HepG2 (cell line): ENCODE measurements at places on chromosomes 4 and X. TPM values are rescaled to one million over a fixed set of nuclear protein-coding genes. Genes with fewer than 3 reads are reported as not detected.

PDE6B gene
- total RNA-seq: 0.38 TPM in 1 of 2 replicates, not detected in the other

GSPT2 gene
- total RNA-seq: not detected in 2 replicates

HTATSF1 gene
- 40.5 and 59.4 TPM in 2 replicates for total RNA-seq

SLITRK4 gene
- not detected in 2 replicates for total RNA-seq

SMIM43 gene
- total RNA-seq: not detected in 2 replicates

GRCh38 chr4:104507112-104507511 is 12.4 kb upstream of the CXXC4 start:
- no peak overlapping the region for H3K4me3 ChIP-seq
- no peak overlapping the region for H3K27ac ChIP-seq
- DNase-seq: no peak

- H3K27me3 ChIP-seq: no peaks in the 10 kb centered on the region
- no peak overlapping the region for H3K4me3 ChIP-seq
- H3K36me3 ChIP-seq: no peaks in the 10 kb centered on the region
These were observed 65.3 kb downstream of the EFNB1 start for GRCh38 chrX:68894142-68894512.

GRCh38 chrX:13829983-13830382 is 13.1 kb upstream of the GPM6B start:
- H3K27me3 ChIP-seq: no peaks in the 10 kb centered on the region
- H3K4me3 ChIP-seq: no peak overlapping the region
- H3K36me3 ChIP-seq: no peaks in the 10 kb centered on the region
- no peaks in the 10 kb centered on the region for H3K4me1 ChIP-seq

GRCh38 chrX:9535101-9535500 is 70.2 kb downstream of the TBL1X start:
- H3K27me3 ChIP-seq: no peaks in the 10 kb centered on the region
- peaks cover 1% of the 10 kb centered on the region; the same call in 1 of the 2 replicates for H3K36me3 ChIP-seq
- no peak overlapping the region for H3K4me3 ChIP-seq
- peaks cover 78% of the 10 kb centered on the region for H3K4me1 ChIP-seq
- no peak for DNase-seq

GRCh38 chr4:177131736-177132135 is 177.9 kb upstream of the NEIL3 start:
- no peaks in the 10 kb centered on the region for H3K4me1 ChIP-seq
- H3K36me3 ChIP-seq: no peaks in the 10 kb centered on the region
- H3K27ac ChIP-seq: no peak overlapping the region
- no peaks in the 10 kb centered on the region for H3K27me3 ChIP-seq

DNA sequence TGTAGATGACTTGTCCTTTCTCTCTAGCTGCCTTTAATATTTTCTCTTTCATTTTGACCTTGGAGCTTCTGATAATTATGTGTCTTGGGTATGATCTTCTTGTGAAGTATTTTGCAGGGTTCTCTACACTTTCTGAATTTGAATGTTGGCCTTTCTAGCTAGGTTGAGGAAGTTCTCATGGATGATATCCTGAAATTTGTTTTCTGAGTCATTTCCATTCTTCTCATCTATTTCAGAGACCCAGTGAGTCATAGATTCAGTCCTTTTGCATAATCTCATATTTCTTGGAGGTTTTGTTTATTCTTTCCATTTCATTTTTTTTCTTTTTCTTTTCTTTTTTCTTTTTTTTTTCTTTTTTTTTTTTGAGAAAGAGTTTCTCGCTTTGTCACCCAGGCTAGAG is 585.7 kb upstream of the PABPC4L start:
- no peaks in the 10 kb centered on the region for H3K36me3 ChIP-seq
- no peaks in the 10 kb centered on the region for H3K27me3 ChIP-seq
- DNase-seq: no peak
- H3K4me1 ChIP-seq: no peaks in the 10 kb centered on the region
- no peak overlapping the region for H3K27ac ChIP-seq

DNA sequence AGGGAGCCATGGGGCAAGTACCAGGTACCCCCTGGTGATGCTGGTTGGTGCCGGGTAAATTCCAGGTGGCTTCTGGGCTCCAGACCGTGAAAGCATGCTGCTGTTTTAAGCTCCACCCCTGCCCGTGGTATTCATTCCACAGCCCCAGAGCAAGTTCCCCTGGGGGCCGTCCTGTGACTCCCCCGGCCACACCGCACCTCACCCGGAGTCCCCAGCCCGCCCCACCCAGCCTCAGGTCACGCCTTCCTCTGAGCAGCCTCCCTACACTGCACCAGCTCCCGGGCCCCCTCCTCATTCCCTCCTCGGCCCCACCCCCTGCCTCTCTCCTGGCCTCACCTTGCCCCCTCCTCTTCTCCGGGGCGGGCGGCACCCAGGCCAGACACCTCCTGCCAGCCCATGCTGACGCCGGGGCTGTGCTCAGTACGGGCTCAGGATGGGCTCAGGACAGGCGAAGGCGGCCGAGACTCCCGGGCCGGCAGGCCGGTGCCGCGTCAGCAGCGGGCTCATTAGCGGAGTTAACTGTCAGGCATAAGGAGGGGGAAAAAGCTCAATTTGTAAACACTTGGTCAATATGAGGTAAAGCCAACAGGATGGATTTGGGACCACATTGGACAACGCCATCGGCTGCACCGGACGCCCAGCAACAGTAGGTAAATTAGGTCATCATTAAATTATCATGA is 127.4 kb downstream of the FAM53A start:
- no peaks in the 10 kb centered on the region for H3K36me3 ChIP-seq
- H3K4me3 ChIP-seq: no peak overlapping the region
- H3K27me3 ChIP-seq: peaks cover 26% of the 10 kb centered on the region
- DNase-seq: no peak
- H3K4me1 ChIP-seq: no peaks in the 10 kb centered on the region
